Stimulated activated CD8-positive, alpha-beta memory T cell treated with anti-CD3 and anti-CD28 coated beads, Interleukin-4, amount 100 ng/mL, for 48 hours (primary cell): ENCODE measurements at places on chromosomes 2 and 18.

DNA sequence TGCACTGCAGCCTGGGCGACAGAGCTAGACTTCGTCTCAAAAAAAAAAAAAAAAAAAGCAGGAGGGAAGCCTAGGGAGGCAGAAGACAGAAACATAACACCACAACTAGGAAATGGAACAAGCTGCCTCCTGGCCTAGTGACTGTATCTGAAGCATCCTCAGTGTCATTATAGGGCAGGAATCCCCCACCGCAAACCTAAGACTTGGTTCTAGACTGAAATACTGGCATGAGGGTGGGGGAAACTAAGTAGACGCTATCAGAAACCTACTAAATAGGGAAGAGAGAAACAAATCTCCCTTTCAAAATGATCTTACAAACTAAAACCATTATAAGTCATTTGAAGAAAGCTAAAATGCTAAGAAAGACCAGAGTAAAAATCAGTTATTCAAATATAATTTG is 16.4 kb upstream of the SMAD2 start:
- no peak for DNase-seq

DNA sequence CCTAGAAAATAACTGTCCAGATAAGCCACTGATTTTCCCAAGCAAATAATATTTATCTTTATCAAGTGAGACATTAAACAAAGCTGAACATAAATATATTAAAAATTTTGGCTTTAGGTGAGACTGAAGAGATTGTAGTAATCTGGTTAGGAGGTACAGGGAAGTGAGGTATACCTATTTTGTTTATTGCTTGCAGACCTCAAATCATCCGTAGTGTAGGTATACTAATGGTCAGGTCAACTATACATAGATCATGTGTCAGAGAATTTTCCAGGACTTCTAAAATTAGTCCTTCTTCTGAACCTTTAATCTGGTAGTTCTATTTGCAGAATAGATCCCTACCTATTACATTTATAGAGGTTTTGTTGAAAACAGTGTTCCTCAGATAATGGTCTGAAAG is 41.5 kb downstream of the SP140 start:
- no peak for DNase-seq

DNA sequence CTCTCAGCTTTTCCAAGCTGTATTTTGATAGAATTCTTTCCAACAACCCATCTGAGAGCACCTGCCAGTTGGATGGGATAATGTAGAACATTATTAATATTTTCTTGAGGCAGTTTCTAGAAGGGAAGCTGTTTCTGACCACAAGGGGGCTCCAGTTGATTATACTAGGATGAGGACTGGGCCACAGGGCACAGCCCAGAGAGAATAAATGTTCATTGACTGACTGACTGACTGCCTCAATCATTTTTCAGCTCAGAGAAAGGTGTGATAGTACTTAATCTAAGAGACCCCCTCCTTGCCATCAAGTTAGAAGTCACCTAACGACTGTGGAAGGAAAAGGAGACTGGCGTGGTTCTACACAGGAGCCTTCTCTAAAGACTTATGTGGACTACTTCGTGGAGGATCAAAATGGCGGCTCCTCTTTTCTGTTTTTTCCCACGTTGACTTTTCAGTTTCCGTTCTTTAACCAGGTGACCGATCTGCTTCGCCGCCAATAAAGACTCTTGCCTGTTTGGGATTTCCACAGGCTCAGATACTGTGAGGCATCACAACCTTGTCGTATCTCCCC is 31.9 kb upstream of the CREG2 start:
- peak; percentile 62 for DNase-seq

DNA sequence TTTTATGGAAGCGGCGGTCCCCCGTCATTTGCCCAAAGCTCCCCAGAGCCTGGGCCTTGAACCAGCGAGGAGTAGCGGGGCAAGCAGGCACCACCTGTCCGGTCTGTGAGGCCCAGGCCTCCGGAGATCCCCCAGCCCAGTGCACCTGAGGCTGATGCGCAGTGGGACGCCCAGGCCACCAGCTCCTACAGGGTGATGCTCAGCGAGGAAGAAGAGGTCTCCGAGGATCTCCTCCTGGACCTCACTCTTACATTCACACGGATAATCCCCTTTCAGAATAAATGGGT is 220.2 kb downstream of the NDUFA10 start:
- DNase-seq: no peak

GRCh38 chr2:82986899-82987298 is 1472.2 kb downstream of the SUCLG1 start:
- no peak for DNase-seq

DNA sequence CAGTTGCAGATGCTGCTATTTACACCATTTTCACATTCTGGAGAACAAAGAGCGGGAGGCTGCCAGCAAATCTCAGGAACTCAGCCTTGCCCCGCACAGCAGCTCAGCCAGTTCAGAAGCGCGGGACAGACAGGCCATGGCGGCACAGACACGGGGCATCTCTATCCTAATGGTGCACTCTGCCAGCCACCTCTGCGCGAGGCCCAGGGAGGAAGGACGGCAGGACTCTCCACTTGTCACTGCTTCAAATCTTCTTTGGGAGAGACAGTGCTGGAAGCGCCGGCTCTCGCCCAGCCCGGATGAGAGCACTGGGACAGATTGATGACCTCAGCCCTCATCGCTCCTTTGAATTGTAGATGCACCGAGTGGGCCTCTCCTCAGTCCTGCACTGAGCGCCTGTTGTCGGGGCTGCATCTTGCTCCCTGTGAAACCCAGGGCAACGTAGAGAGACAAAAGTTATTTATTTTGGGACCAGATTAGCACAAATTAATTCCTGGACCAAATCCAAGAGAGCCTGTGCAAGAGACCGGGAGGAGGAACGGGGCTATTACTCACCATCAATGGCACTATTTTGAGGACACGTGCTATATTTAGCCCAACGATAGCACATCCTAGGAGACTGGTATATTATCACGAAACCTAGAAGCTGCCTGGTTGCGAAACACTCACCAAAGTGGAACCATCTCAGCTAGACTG is 211.4 kb upstream of the SMIM21 start:
- DNase-seq: no peak

DNA sequence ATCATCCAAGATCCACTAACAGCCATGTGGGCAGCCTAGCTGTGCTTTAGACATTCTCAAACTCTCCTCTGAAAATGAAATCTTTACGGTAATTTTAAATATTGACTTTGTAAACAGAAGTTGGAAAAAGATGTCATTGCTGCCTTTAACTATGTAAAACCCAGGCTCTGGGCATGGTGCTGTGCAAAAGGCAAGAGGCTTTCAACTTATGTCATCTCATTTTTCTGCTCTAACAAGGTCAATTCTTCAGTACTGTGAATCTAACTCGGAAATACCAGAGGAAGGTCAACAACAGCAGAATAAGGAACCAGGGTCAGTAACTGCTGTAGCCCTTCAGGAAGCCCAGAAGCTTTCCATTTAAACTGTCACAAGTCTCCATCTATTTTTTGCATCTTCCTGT is 37.0 kb upstream of the MPP4 start:
- no peak for DNase-seq

DNA sequence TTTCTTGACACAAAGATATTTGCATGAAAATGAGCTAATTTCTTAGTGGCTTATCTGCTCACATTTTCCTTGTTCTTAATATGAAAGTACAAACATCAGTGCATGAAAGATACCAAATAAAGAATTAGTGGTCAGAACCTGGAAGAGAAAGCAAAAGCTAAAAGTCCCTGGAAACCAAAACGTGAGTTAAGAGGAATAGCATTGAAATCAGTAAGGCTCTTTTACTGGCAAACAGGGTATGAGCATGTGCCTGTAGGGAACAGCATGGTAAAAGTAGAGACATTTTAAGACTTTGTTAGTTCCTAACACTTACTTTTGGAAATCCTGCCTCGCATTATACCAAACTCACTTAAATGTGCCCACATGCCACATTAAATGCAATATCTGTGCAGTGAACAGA is 31.9 kb upstream of the CWC22 start:
- no peak for DNase-seq

GRCh38 chr2:88471083-88471942 is 18.8 kb upstream of the FOXI3 start:
- DNase-seq: no peak
